ENCODE measurements at places on chromosomes 1 and 21.

DNA sequence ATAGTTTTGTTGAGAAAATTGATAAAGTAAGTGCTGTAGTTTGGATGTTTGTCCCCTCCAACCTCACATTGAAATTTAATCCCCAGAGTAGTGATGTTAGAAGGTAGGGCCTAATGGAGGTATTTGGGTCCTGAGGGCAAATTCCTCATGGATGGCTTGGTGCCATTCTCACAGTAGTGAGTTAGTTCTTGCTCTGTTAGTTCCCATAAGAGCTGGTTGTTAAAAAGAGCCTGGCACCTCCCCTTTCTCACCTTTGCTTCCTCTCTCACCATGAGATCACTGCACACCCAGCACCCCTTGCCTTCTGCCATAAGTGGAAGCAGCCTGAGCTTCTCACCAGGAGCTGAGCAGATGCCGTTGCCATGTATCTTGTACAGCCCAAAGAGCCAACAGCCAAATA is 354.8 kb upstream of the NFIA start:
- no peak for DNase-seq

DNA sequence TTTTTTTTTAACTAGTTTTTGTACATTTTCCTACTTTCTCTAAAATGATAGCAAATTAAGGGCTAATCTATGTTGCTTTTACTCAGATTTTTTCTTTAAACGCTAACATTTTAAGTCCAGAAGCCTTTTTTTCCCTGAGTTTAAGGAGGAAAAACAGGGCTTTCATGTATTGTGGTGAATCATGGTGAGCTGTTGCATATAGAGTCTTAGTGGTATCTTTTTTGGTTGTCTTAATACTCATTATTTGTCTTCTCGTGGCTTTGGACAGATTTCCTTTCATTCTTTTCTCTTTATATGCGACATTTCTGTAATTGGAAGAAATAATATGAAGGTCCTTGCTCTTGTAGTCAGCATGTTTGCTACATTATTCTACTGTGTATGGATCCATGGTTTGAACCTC is 1015.6 kb downstream of the PLA2G4A start:
- no peak for DNase-seq

DNA sequence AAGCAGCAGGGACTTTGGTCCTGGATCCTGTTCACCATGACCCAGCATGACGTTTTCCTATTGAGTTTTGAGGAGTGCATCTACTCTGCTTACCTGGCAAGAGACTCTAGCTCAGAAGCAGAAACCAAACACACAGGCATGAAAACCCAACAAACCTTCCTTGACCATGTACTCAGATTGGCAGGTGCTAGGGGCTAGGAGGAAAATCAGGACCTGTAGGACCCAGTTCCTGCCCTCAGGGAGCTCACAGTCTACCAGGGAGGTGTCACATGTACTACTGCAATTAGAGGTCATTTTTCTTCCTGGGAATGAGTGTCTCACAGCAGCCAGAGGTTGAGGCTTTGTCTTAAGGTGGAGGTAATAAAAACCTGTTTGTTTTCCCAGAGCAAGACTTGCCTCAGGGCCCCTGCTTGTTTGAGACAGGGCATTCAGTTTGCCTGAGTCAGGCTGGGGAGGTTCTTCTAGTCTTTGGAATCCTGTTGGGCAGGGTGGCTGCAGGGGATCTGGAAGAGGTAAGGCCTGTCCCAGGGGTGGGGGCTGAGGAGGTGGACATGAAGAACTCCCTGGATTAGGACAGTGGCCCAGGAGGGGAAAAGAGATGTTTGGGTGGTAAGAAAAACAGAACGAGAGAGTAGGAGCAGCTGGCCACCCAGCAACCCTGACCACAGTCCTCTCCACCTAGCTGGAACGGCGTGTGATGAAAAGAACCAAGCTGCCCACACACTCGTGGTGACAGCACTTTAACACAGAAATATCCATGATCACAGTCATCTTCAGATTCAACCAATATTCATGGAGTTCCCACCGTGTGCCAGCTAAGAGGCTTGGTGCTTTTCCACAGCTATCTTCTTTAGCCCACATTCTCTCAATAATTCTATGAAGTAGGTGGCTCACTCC is 30.8 kb downstream of the IER5 start:
- no peak for DNase-seq

DNA sequence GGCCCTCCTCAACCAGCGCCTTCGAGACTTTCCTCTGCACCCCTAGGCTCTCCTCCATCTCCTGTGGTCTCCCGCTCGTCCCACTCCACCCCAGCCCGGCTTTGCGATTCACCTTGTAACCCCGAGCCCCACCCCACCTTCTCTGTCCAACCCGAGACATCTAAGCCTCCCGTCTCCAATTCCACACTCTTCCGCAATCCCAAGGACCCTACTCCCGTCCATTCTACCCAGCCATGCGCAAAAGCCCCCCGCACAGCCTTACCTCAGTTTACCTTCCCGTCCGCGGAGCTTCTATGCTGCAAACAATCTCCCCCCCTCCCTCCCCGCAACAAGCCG is 174 bp downstream of the SH3BP5L start:
- no peak for DNase-seq

DNA sequence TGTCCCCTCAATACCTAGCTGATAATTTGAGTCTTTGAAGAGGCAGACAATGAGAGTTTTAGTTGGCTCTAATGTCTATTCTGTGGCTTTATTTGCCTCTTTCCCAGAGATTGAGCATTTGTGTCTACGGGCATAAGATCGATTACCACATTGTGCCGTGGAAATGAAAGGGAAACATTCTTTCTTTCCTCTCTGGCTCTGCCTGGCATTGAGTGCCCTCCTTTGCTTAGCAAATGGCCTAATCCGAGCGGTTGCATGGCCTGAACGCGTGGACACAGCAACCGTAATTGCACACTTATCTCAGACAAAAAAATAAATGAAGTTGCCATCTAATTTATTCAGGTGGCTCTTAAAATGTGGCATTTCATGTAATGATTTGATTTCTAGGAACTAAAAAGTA is 247.9 kb downstream of the ADGRL2 start:
- DNase-seq, result no peak

- DNase-seq, result no peak
Observed at GRCh38 chr1:155171836-155172731, 1.0 kb downstream of the KRTCAP2 start.

- DNase-seq, result no peak
Observed at GRCh38 chr1:3928586-3928985, 28.5 kb upstream of the C1orf174 start.

DNA sequence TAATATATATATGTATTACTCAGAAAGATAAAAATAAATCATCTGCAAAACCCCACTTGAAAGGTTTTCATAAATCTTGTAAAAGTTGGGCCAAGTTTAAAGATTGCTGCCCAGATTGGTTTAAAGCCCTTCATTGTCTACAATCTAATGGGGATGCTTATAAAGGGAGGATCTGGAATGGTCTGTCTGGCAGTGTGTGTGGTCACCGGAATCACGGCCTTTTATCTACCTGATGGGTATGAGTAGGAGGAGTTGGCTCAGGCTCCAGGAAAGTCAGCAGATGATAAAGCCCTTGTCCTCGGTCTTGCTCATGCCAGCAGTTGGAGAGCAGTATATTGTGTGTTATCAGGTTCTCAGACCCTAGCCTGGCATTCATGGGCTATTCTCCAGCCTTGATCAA is 197.7 kb downstream of the ROR1 start:
- DNase-seq, result no peak

DNA sequence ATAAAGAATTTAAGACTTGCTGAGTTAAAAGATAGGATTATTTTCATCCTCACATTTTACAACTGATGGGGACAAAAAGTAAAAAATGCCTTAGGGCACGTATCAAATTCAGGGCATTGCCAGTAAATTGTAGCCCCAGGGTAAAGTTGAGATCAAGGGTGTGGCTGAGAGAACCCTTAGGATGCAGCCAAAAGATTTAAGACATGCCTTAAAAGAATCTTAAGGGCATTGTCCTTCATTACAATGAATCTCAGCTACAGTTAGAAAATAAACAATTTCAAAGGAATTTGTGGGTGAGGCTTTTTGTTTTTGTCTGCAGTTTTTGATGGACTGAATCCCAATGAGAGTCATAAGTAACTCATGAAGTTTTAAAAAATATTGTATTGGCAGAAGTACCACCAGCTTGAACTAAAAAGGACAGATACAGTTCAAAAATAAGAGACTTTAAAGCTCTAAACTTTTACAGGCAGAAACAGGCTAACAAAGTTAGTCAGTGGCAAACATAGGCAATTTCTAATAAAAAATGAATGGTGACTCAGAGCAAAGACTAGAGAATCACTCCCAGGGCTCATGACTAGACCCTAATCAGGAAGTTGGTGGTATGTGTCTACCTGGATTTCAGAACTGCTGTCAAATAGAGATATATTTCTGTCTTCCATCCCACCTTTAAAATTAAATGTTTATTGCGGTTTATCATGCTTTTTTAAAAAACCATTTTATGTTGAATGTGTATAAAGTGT is 165.1 kb upstream of the SNX7 start:
- DNase-seq, result no peak

GRCh38 chr1:61181067-61182038 is 99.0 kb downstream of the NFIA start:
- no peak for DNase-seq

GRCh38 chr21:41222247-41223068 is 54.5 kb downstream of the BACE2 start:
- no peak for DNase-seq

DNA sequence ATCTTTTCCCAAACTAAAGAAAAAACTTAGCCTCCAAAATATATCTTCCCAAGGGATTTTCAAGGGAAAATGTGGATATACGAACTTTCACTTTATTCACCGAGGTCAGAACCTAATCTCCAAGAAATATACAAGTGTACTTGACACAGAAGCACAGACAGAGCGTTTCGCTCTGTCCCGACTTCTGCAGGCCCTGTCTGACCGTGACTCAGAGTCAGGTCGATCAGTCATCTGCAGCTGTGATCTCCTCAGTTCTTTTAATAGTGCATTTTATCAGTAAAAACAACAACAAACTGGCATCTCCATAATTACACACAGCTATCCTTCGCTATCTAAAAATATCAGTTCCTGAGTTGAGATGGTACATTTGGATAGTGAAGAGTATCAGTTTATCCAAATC is 226.6 kb downstream of the TM2D1 start:
- no peak for DNase-seq

- no peak for DNase-seq
Observed at GRCh38 chr21:36386031-36386642, 945 bp downstream of the CHAF1B start.

DNA sequence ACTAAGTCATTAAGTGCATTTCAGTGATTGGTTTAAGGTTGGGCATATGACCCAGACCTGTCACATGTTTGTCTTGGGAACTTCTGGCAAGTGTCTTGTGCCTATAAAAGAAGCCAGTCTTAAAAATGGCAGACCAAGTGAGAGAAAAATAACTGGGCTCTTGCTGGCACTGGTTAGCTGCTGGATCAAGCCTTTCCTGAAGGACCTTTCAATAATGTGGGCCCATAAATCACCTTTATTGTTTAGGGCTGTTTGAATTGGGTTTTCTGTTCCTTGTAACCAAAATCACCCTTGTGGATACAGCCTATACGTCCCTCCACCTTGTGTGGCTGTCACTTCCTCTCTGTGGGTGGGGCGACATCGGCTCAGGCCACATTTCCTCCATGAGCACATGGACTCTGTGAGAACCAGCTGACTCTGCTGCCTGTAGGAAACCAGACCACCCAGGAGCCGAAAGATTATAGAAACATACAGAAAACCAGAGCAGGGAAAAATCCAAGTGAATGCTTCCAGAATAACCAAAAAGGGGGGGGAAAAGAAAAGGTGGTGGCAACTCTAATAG is 25.6 kb upstream of the WNT4 start:
- no peak for DNase-seq

DNA sequence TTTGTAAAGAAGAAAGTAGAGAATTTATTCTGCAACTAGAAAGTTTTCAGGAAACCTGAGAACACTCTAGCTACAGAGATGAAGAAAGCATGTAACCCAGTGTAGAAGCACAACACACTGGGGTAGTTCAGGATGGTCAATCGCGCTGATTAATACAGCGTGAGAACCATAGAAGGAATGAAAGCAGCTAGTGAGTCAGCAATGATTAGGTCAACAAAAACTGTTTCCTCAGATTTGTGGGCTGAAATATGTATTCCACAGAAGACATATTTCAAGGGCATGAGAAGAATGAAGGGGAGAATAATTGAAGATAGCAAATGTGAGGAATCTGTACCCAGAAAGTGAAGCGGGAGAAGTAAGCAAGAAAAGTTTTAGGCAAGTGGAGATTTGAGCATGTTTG is 97.8 kb upstream of the ADGRL2 start:
- peak; percentile 53 for DNase-seq

DNA sequence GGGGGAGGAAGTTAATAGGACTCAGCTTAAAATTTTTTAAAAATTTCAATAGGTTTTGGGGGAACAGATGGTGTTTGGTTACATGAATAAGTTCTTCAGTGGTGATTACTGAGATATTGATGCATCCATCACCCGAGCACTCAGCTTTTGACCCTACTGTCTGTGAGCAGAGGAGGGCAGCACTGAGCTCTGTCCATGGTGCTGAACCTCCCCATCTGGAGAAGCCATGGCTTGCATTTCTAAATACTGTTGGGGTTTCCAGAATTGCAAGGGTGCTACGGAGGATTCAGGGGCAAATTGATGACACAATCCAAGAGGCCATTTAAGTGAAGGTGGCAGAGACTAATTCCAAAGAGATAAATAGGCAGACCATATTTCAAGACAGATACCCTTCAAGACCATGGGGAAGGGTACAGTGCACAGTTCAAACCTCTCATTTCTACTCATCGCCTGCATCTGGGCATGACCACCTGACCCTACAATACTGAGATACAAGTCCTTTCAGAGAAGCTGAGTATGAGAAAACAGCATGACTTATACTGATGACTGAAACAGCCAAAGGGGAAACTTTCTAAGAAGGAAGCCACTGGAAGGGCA is 17.2 kb downstream of the SYT2 start:
- peak; percentile 86 for DNase-seq

GRCh38 chr1:104291156-104291555 is 541.5 kb downstream of the AMY1C start:
- DNase-seq, result no peak

GRCh38 chr1:107990606-107991005 is 25.6 kb upstream of the VAV3 start:
- DNase-seq, result no peak

GRCh38 chr1:23029337-23029736 is 10.1 kb downstream of the KDM1A start:
- DNase-seq, result no peak

GRCh38 chr1:112316254-112316913 is 79.6 kb upstream of the CTTNBP2NL start:
- no peak for DNase-seq

GRCh38 chr1:28067523-28068090 is 20.8 kb downstream of the EYA3 start:
- DNase-seq, result no peak
